ENCODE measurements at places on chromosomes 4 and X.
A peak's percentile ranks its signal among the peaks of the same experiment; 100 is the strongest.

DNA sequence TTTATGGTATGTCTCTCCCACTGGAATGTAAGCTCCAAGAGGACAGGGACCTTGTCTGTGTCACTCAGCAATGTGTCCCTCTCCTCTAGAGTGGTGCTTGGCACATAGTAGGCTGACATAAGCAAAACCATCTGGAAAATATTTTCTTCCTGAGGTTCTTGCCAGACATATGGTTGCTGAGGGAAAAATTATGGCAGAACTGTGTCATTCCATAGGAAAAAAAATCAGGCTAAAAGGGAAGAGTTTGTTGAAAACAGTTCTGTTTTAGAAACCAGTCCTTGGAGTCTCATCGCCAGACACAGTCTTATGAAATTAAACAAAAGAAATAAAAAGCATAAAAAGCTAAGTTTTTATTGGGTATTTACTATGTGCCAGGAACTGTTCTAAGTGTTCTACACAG, 60.9 kb downstream of the RTL9 start:
- no peak for DNase-seq

GRCh38 chr4:84051639-84052038, 447.5 kb downstream of the NKX6-1 start:
- DNase-seq = no peak

- no peak for DNase-seq
Observed at GRCh38 chr4:187396106-187396505, 599.5 kb upstream of the ZFP42 start.

DNA sequence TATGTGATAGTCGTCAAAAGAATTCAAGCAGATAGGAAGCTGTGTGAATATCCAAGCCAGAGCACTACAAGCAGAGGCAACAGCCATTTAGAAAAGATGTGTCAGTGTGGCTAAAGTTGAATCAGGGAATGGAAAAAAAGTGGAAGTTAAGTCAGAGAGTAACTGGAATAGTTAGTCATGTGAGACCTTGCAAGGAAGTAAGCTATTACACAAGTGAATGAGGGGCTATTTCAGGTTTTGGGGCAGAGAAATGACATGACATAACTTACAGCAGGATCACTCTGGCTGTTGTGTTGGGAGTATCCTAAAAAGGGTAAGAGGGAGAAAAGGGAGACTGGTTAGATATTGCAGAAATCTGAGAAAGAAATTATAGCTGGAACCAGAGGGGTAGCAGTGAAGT, 236.6 kb upstream of the PCDH18 start:
- DNase-seq = no peak

DNA sequence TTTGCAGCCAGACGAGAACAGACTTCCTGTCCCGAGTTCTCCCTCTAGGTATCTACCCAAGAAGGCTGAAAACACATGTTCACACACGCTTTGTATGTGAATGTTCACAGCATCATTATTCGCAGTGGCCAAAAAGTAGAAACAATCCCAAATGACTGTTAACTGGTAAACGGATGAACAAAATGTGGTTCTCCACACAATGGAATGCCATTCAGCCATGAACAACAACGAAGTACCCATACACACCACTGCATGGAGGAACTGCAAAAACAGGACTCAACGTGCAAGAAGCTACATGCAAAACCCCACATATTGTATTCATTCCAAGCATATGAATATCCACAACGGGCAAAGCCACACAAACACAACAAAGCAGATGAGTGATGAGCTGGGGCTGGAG, 45.0 kb downstream of the PDHA1 start:
- no peak for DNase-seq

DNA sequence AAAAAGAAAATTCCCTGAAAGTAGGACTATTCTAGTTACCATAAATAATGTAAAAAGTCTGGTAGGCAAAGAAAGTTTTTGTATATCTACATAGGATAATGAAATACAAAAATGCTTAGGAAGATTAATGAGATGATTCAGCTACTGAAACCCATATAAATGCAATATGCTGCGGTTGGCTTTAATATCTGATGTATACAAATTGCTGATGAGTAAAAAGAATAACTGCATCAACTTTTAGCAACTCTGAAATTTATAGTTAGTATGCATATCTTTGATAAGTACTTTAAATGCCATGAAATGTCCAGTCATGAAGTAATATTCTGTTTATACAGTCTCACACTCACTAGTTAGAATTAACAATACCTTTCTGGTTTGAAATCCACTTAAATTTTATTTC, 404.8 kb downstream of the TLL1 start:
- DNase-seq = no peak

- no peak for DNase-seq
Observed at GRCh38 chr4:99893029-99893428, 1.2 kb downstream of the LAMTOR3 start.

- DNase-seq = no peak
Observed at GRCh38 chrX:56792270-56793111, 63.4 kb downstream of the NBDY start.

DNA sequence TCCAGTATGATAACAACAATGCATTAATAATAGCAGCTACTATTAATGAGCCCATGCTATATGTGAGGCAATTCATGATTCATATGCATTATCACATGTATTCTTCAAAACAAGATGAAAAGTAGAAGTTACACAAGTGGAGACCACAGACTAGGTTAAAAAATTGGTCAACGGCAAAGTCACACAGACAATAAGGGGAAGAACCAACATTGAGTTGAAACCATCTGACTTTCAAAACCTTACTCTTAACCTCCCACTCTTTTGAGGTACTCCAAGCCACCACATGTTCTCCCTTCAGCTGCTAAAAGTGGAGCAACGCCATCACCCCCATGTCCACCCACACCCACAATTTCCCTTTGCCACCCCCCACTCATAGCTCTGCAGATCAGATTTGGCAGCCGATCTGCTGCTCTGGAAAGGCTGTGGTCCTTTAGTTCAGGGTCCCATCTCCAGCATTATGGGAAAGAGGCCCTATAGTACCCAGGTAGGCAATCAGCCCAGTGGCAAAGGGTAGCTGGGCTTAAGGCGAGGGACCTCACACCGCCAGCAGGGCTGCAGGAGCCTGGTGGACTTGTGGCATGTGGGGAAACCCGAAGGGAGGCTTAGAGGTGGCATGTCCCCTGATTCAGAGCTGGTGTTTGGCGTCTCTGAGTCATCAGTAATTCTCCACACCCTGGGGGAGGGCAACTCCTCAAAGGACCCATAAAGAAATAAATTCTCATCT, 33.5 kb upstream of the CYBB start:
- no peak for DNase-seq

DNA sequence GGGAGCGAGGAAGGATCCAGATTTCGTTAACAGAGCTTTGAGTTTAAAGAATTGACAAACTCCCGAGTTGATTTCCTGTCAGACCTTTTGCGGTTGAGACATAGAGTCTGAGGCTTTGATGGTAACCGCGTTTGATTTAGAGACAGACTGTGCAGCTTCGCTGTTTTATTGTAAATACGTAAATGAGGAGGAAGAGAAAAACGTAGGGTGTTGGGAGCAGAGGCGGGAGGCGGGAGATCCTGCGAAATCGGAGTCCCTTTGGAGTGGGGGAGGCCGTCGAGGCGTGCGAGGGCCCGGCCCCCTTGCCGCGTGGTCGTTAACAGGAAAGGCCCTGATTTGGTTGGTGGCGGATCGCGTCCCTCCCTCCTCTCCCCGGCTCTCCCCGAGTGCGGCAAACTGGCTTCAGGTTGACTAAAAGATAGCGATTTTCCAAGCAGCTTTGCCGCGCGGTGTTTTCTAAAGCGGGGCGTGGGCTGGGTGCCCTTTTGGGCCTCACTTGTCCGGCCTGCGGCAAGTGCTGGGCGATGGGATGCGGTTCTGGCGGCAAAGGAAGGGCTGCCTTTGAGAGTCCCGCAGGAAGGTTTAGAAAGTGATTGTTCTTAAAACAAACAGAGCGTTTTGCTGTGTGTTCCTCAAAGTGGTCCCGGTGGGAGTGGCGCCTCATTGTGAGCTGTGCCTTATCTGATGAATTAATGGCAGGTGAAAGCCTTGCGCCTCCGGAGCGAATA, 857 bp downstream of the SCML1 start:
- DNase-seq = peak; percentile 30

DNA sequence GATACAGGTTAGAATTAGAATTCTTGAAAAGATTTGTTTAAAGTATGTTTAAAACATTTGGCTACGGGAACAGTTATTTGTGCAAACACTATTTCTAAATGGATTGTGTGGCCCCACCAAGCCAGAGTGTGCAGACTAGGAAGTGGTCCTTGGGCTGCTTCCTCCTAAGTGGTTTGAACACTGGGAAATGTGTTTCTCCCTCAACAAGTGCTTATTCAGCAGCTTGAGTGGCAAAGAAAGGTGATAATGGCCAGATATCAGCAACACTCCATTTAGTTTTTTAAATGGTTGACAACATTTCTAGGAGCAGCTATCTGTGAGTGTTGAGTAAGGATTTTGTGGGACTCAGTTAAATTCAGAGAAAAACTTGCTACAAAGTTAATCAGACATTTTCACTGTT, 141.4 kb upstream of the LNX1 start:
- no peak for DNase-seq

DNA sequence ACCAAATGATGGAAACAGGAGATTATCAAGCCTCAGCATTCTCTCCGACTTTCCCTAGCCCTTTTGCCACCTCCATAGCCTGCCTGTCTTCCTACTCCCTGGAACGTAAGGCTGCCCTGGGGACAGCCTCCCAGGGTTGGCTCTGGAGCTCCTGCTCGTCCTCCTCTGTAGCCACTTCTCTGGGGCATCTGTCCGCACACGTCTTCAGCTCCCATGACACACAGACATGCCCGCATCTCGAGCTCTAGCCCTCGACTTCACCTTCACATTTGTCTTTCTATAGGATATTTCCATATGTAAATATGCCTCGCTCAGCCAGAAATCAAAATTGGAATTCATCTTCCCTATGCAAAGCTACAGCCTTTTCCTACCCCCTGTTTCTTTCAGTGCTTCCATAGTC, 67.7 kb downstream of the TSC22D3 start:
- DNase-seq = no peak

GRCh38 chr4:69843301-69843700, 16.6 kb downstream of the SULT1E1 start:
- DNase-seq = no peak

Data from SK-N-SH (cell line).